ENCODE measurements at places on chromosomes 5 and 9.
A peak's percentile ranks its signal among the peaks of the same experiment; 100 is the strongest.

DNA sequence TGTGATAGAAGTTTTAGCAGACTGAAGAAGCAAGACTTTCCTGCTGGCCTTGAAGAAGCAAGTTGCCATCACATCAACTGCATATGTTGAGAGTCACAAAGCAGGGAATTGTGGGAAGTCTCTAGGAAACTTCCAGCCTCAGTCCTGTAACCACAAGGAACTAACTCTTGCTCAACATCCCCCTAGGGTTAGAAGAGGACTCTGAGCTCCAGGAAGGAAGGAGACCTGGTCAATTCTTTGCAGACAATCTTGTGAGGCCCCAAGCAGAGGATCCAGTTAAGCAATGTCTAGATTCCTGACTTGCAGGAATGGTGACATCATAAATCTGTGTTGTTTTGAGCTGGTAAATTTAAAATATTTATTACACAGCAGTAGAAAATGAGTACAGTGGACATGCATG is 18.6 kb upstream of the ZNF366 start:
- no peak for DNase-seq

- no peak for DNase-seq
Observed at GRCh38 chr9:128887914-128888350, 6.0 kb downstream of the LRRC8A start.

GRCh38 chr5:168647083-168647482 is 67.9 kb upstream of the PANK3 start:
- DNase-seq: no peak

GRCh38 chr9:109295221-109296130 is 25.4 kb downstream of the EPB41L4B start:
- DNase-seq: no peak

DNA sequence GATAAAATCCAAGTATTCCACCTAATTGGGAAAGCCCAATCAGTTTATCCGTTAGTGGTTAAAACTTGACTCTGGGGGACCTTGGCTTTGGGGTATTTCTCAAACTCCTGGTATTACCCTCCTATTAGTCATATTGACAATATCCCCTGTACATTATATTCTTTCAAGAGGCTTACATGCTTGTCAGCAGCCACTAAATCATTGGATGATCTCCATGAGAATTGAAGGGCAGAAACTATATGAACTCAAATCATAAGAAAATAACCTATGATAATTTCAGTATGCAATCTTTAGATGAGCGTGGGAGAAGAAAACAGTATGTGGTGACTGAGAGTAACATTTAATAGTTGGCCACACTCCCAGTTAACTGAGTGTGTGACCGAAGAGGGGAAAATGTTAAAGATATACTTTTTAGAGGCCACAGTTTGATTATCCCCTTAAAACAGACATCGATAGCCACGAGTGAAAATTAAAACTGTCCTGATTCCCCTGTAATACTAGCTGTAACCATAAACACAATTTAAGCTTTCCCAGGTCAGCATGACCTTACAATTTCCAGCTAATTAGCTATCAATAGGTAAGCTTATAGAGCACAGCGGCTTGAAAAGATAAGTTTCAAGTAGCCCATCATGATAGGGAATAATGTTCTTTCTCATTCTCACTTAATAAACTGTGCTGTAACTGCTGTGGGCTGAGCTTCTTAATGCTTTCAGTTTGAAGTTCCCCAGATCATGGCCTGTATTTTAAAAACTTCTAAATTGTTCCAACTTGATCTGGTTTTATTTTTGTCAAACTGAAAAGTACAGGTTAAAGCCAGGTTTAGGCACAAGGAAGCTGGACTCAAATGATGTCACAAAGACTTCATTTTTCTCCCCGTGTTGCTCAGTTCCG is 58.6 kb downstream of the PUM3 start:
- DNase-seq: no peak

GRCh38 chr5:64876203-64876602 is 107.5 kb downstream of the CWC27 start:
- DNase-seq: no peak

DNA sequence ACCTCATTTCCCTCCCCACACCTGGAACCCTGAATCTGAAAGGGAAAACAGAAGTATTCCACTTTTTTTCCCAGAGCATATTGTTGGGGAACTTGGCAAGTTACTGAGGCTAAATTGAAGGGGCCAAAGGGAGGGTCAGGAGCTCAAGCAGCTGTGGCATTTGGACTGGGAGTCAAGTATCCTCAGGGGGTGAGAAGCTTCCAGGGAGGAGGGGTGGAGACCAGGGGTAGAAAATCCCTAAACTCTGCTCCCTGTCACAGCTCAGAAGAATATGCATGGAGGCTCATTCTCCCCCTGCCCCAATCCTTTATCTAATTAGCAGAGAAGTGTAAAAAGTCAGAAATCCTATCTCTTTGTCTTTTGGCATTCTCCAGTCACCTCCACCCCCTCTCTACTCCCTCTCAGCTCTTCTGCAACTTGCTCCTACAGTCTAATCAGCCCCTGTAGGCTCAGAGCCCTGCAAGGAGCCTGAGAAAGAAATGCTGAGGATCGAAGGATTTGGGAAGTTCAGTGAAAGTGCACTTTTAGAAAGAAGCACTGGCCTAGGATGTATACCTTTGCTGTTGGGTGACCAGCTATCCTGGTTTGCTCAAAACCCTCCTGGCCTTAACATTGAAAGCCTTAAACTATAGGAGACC is 5.7 kb upstream of the WNT8A start:
- DNase-seq: no peak

GRCh38 chr9:109963079-109963478 is 183.1 kb downstream of the PALM2AKAP2 start:
- no peak for DNase-seq

GRCh38 chr5:36635721-36636390 is 29.4 kb downstream of the SLC1A3 start:
- no peak for DNase-seq

DNA sequence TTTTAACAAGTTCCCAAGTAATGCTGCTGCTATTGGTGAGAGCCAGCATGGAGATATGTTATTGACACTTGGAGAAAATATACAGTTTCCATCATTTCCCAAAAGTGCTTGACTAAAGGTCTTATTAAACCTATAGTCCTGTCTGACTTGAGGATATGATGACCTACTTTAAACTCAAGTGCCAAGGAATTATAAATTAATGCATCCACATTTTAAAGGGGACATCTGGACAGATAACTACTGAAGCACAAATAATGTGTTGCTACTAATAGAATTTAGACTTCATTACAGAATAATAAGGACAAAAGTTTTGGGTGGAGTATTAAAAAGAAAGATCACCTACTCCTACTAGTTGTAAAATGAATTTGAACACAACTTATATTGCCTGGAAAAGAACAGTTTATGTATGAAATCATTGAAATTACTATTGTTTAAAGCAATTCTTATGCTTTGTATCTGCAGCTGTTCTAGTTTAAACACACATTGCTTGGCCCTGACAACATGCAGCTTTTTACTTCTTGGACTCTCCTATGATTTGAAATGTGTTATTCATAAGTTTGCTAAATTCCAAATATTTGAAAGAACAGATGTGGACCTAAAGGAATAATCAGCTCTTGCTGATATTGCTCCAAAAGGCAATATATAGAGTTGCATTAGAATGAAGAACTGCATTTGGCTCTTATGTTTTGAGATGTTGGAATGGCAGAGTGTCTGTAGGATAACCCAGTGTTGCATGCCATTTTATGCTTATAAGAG is 73.4 kb downstream of the SGCD start:
- DNase-seq: no peak

DNA sequence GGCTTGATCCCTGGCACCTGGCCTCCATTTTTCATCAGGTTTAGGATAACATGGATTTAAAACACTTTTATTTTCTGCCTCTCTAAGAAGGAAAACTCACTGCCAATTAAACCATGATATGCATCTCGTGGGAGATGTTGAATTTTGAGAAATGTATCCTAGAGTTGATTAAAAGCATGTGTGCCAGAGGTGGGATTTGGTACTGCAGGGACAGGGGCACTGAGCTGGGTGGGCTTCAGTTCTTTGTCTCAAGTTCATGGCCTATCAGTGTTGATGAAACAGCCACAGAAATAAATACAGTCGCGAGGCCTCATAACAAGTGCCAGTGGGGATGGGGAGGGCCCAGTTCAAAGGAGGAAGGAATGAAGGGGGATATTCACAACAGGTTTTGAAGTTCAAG is 34.9 kb downstream of the POLR1E start:
- DNase-seq: no peak

DNA sequence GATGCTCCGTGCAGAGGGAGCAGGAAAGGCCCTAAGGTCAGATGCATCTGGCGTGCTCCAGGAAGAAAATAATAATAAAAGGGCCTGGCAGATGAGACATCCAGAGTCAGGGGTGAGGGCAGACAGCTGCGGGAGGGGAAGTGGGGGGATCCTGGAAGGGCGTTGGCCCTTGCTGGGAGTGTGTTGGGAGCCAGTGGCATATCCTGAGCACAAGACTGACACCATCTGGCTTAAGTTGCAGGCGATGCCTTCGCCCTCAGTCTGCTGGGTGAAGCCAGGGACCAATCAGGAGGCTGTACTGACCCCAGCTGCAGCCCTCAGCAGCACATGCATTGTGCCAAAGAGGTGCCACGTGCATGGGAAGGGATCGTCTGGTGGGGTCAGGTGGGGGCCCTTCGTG is 3.8 kb downstream of the OR2V2 start:
- no peak for DNase-seq

GRCh38 chr5:140336388-140336787 is 10.0 kb downstream of the HBEGF start:
- DNase-seq: no peak

DNA sequence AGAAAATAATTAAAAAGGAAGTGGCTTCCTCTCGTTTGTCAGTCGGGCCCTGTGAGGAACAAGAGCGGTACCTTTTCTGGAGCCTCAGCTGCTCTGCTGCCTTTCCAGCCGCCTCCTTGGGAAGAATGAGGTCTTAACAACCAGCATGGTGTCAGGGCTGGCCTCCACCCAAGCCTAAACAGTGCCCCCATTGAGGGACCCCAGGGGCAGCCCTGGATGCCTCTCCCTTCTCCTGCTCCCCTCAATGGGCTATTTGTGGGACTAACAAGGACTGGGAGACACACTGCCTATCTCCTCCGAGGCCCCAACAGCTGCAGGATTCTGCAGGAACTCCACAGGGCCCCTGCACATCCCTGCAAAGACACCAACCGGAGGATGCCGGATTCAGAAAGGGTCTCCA is 155.4 kb upstream of the MAP3K1 start:
- DNase-seq: no peak

DNA sequence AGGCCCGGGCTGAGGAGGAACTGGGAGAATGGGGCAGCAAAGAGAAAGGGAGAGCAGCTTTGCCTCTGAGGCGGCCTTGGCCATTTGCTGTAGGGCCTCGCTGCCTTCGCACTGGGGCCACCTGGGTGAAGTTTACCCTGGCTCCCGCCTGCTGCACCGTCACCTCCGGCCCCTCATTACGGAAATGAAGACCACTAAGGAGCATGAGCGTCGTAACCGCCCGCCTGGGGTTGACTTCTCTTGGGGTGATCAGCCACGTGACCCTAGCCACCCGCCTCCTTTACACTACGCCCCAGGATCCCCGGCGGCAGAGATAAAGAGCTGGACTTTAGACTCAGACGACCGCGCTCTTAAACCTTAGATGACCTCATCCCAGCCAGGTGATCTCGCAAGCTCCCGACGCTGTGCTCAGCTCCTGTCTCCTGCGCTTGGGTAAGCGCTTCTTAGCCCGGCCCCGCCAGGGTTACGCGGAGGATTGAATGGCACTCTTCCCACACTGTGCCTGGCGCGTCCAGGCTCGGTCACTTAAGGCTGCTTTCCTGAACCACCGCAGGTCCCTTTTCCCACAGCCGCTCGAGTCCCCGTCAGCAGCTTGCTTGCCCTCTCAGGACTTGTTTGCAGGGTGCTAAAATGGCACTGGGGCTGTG is 107.9 kb upstream of the LARP1 start:
- peak; percentile 49 for DNase-seq

DNA sequence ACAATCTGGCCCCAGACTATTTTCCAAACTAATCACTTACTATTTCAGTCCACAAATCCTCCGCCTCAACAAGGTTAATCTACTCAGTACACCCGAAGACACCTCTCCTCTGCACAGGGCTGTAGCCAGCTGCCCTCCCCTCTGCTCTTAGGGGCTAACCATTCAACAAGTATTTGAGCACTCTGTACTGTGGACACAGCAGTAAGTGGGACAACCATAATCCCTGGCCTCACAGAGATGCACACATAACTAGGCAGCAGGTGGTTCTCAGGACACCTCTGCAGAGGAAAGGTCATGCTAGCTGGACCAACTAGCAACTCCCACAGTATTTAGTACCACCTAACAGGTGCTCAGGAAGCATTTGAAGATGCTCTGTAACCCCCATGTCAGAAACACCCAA is 5.5 kb downstream of the CAMSAP1 start:
- no peak for DNase-seq

- DNase-seq: peak; percentile 33
Observed at GRCh38 chr9:15403155-15403554, 19.5 kb upstream of the SNAPC3 start.

DNA sequence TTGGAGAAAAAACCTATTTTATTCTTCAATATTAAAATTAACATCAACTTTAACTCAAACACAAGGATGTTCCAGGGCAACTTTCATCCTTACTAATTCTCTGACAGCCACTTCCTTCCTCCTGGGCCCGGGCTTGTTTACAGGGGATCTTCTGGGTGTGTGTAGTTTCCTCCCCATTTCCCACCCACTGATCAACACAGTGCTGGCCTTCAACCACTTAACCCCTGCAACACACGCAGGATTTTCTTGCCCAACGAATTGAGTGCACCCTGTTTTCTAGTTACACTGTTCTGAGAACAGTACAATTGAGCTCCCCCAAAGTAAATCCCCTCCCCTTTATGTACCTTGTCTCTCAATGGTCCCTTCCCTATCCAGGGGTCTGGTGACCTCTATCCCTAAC is 83.1 kb upstream of the RANBP3L start:
- no peak for DNase-seq

- no peak for DNase-seq
Observed at GRCh38 chr5:24510523-24510988, 134.2 kb downstream of the CDH10 start.

GRCh38 chr9:111016016-111016415 is 22.3 kb downstream of the LPAR1 start:
- no peak for DNase-seq

DNA sequence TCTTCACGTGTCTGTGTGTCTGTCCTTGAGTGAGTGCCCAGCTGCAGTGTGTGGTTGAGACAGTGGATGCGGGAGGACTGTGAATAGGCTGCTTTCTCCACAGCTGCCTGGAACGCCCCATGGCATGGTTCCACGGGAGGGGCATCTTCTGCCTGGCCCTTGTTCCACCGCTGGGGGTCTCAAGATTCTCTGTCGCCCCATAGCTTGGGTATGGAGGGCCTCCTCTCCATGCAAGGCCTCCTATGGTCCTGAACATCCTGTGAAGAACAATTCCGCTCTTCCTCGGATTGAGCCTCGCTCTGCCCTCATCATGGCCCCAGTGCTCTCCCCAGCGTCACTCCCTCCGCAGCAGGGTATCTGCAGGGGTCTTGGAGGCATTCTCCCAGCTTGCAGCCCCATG is 36.1 kb downstream of the COL5A1 start:
- DNase-seq: no peak

- DNase-seq: peak; percentile 72
Observed at GRCh38 chr5:141420855-141421488, at the start of gene PCDHGA11. PCDHGA11 (plus strand) TSS chr5:141421051; CDS start chr5:141421228, 177 bp downstream.

GRCh38 chr9:134413890-134414623 is 87.8 kb downstream of the RXRA start:
- no peak for DNase-seq

All from GM20000 (cell line).